ENCODE measurements at places on chromosomes 12 and 14.
A peak's percentile ranks its signal among the peaks of the same experiment; 100 is the strongest.

DNA sequence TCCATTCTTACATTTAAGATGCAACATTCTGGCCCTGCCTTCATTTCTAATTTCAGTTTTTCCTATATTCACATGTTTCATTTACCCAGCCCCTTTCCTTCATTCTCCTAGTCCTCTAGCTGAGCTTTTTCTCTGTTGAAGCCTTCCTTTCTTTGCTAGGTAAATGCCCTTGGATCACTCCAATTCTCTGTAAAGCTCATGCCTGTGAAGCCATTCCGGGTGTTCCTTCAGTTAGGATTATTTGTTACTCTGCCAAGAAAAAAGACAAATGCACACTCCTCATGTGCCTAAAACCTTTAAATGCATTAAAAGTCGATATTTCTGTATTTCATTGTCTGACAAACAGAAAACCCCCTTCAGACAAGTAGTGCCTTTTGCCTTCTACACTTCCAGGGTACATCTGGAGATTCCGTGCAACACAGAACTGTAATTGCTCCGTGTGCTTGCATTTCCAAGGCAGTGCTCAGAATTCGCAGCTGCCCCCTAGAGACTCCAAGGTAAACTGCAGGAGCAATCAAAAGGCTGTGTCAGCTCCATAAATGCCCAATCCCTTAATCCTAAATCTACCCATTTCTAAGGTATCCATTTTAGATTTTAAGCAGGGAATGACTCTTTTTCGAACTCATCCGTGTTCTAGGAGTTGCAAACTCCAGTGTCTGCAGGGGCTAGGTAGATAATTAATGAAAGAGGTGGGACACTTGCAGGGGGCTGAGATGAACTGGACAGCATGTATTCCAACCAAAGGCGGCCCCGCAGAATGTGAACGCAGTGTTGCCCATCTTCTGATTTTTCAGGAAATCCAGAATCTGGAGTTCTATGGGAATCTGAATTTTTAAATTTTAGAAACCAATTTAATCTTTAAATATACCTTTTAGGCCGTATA lies 320.2 kb downstream of the GRIN2B start:
- peak; percentile 40 for DNase-seq

DNA sequence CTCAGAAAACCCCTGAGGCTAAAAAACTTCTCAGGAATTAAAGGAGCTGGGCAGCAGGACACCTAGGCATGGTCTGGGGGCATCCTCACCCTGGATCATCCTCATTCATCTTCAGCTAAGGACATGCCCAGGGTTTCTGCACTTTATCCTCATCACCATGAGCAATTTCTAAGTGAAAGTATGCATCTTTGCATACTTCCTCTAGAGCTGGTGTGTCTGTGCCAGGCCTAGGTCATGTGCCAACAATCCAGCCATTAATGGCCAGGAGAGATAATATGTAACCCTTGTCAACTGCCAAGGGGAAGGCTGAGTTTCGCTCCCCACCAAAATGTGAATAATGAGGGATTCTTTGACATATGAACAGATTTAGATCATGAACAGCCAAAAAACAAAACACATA lies 160.5 kb downstream of the KITLG start:
- no peak for DNase-seq

DNA sequence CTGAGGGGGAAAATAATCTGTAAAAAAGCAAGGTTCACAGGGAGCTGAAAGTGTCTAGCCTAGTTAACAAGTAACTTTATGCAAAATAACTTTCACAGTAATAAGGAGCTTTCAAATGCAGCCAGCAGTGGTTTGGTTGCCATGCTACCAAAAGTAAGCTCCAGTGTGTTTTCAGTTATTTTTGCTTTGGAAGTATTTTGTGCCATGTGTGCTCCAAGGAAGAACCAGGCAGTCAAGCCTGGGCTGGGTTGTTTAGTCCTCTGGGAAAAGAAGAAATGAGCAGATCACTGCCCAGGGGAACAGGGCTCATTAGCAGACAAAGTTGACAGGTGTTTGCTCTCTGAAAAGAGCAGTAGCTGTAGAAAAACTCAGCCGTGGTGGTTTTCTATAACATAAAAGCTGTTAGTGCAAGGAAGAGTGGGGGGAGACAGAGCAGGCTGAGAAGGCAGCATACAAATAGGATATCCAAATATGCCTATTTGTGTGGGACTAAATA lies 92.8 kb upstream of the TMTC2 start:
- DNase-seq: no peak

- no peak for DNase-seq
These were observed 57.7 kb downstream of the RESF1 start for GRCh38 chr12:32016680-32017482.

DNA sequence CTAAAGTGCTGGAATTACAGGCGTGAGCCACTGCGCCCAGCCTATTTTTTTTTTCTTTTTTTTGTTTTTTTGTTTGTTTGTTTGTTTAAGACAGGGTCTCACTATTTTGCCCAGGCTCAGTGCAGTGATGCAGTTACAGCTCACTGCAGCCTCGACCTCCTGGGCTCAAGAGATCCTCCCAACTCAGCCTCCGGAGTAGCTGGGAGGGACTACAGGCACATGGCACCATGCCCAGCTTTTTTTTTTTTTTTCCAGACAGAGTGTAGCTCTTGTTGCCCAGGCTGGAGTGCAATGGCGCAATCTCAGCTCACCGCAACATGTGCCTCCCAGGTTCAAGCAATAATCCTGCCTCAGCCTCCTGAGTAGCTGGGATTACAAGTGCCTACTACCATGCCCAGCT lies 5.8 kb upstream of the ITFG2 start:
- DNase-seq: no peak

DNA sequence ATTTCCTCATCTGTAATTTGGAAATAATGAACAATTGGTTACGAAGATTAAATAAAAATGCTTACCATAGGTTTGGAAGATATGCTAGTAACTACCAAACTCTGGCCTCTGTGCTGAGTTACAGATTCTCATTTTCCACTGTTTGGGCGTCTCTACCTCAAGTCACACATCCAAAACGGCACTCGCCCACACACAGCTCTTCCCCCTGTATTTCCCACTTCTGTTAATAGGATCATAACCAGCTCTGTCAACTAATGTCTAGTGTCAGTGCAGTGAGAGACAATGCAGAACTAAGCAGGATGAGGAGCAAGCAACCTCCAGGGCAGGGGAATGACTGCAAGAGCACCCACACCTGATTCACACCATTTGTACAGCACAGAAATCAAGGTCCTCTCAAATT lies 10.9 kb upstream of the SYCP3 start:
- no peak for DNase-seq

- no peak for DNase-seq
These were observed 51.8 kb downstream of the MSRB3 start for GRCh38 chr12:65330331-65330730.

DNA sequence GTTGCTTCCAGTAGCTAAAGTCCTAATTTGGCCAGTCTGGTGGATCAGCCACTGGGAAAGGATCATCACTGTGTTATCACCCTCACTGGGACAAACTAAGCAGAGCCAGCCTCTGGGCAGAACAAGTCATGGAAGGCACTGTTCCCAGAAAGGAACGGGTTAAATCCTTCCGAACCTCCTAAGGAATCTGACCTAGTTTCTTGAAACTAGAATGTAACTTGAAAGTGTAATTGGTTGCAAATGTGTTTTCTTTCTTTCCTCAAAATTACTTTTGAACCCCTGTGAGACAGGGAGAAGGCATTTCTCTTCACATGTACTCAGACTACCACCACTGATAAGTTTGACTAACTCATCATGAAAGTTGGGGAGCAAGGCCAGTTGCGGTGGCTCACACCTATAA lies 18.7 kb upstream of the KICS2 start:
- no peak for DNase-seq

GRCh38 chr12:104951759-104952509 lies 6.2 kb downstream of the SLC41A2 start:
- no peak for DNase-seq

DNA sequence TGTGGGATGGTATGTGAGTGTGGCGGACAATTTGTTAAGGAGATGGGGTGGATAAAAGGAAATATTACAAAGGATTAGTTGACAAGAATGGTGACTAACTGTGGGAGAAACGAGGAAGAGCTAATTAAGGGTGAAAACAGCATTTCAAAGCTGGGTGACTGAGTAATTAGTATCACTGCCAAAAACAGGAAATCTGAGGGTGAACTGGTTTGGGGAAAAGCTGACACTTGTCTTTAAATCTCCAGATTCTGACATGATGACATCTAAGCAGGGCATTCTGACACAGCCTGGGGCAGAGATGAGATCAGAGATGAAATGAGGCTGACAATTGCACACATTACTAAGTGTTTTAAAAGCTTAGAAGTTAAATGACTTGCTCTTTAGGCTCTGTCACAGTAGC lies 42.4 kb upstream of the CCDC175 start:
- no peak for DNase-seq

DNA sequence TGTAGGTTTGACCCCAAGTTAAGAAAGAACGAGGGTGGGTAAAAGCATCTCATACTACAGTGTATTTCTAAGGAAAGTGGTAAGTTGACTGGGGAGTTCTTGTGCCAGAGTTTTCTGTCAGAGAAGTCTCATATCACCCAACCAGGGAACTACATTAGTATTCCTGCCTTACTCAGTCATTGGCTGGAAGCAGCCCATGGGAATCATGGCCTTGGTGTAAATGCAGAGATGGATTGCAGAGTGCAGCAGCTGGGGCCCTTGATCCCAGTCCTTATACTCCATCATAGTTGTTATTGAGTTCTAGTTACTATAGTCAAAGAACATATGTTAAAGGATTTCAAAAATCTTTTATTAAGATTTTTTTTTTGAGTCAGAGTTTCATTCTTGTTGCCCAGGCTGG lies 105.8 kb downstream of the MNAT1 start:
- DNase-seq: no peak

DNA sequence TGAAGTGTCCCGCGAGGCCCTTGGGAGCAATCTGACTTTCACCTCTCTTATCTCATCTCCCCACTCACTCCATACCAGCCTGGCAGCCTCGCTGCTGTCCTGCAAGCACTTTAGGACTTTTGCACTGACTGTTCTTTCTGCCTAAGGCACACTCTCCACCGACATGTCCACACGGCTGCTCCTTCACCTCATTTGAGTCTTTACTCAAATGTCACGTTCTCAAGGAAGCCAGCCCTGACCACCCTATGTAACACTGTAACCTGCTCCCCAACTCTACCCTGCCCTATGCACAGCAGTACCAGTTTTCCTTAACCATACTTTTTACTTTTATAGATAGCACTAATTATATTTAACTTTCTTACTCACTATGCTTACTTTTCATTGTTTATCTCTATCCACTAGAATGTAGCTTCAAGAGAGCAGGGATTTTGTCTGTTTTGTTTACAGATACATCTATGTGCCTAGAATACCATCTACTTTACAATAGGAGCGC lies 32.0 kb downstream of the PRKD1 start:
- no peak for DNase-seq

GRCh38 chr12:79006306-79006705 lies 141.7 kb downstream of the SYT1 start:
- no peak for DNase-seq

- peak; percentile 90 for DNase-seq
These were observed 14.1 kb upstream of the CDH24 start for GRCh38 chr14:23071244-23071920.

GRCh38 chr12:22974865-22975264 lies 349.9 kb downstream of the ETNK1 start:
- DNase-seq: no peak

DNA sequence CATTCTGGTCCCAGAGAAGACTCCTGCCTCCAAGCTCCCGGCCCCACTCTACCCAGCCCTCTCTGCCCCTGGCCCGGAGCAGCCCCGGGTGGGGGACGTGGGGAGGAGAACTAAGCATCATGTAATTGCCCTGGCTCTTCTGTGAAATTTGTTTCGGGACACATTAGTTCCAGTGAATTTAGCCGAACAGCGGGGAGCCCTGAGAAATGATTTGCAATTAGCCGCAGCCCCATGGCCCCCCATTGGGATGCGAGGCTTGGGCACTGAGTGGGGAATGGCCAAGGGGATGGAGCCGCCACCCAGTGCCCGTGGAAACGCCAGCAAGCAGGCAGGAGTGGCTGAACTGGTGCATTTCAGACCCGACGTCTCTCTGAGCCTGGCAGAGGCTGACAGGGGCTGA lies 173.9 kb upstream of the LHX5 start:
- no peak for DNase-seq

DNA sequence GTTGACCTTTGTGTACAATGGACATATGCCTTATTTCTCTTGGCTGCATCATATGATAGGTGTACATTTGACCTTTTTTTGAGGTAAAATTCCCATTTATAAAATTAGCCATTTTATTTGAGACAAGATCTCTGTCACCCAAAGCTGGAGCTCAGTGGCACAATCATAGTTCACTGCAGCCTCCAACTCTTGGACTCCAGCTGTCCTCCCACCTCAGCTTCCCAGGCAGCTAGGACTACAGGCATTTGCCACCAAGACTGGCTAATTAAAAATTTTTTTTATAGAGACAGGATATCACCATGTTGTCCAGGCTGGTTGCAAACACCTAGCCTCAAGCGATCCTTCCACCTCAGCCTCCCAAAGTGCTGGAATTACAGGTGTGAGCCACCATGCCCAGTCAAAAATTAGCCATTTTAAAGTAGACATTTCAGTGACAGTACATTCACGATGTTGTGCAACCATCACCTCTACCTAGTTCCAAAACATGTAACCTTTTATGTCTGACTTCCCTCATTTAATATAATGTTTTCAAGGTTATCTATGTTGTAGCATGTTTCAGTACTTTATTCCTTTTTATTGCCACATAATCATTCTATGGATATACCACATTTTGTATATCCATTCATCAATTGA lies 5.4 kb downstream of the G2E3 start:
- no peak for DNase-seq

- DNase-seq: no peak
These were observed 85.5 kb upstream of the TRAF3 start for GRCh38 chr14:102691763-102692162.

GRCh38 chr12:98770230-98770629 lies 125.1 kb downstream of the APAF1 start:
- no peak for DNase-seq

DNA sequence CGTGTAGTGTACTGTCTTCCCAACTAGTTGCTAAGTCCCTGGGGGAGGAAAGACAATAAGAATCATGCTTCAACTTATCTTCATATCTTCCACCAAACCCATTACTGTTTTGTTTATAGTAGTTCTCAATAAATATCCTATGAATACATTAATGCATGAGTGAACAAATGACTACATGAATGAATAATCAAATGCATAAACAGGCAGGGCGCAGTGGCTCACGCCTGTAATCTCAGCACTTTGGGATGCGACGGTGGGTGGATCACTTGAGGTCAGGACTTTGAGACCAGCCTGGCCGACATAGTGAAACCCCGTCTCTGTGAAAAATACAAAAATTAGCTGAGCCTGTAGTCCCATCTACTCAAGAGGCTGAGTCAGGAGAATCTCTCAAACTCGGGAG lies 32.1 kb upstream of the NR2C1 start:
- DNase-seq: no peak

Measured in activated CD8-positive, alpha-beta memory T cell treated with anti-CD3 and anti-CD28 coated beads, Interleukin-2, amount 10 ng/mL, durations not matched to agents 7 days and 5 days (primary cell).